ENCODE measurements at places on chromosomes 11 and 22.

- DNase-seq, result no peak
These were observed 44.0 kb upstream of the AKIP1 start for GRCh38 chr11:8867035-8867434.

GRCh38 chr11:69330330-69330729 lies 36.4 kb downstream of the MYEOV start:
- DNase-seq, result no peak

GRCh38 chr11:75600356-75600755 lies 38.3 kb downstream of the SERPINH1 start:
- no peak for DNase-seq

- DNase-seq, result no peak
These were observed 65.1 kb downstream of the USP35 start for GRCh38 chr11:78253797-78254196.

GRCh38 chr11:94741022-94741679 lies 27.0 kb upstream of the AMOTL1 start:
- DNase-seq, result no peak
